Activated B cell treated with CpG ODN at 0.5 μM for 24 hours (primary cell): ENCODE measurements at places on chromosomes 3 and 15.

DNA sequence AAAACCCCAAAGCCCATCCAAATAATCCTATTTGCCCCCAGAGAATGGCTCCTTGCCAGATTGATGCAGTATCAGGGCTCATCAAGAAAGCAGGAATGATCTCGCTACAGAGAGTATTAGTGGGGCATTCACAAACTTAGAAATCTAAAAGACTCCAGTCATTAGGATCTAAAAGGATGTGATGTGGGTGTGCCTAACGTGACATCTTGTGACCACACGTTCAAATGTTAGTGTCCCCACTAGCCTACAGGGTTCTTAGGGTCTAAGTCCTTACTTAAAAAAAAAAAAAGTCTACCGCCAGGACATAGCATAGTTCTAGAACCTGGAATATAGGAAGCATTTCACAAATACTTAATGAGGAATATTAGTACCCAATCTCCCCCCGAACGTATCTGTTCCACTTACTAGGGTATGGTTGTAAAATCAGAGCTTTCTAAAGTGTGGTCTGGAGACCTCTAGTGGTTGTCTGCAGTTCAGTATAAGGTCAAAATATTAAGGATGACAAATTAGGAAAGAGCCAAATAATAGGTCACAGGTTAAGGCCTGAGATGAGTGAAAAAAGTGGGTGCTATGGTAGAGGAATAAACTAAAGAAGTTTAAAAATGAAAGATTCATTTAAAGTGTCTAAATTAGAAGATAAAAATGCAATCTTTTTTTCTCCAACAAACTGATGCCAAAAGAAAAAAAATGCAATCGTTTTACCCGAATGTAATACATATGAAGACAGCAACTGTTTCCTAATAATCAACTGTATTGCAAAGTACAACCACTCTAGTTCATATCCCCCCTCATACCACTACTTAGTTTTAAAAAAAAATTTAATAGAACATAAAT is 4.2 kb upstream of the CHRM5 start:
- DNase-seq: no peak
- no peaks in the 10 kb centered on the region for H3K36me3 ChIP-seq

GRCh38 chr15:89077750-89078149 is 10.5 kb upstream of the ABHD2 start:
- H3K27ac ChIP-seq: no peak overlapping the region
- no peaks in the 10 kb centered on the region for H3K4me1 ChIP-seq
- peaks cover 21% of the 10 kb centered on the region for H3K27me3 ChIP-seq
- H3K36me3 ChIP-seq: no peaks in the 10 kb centered on the region

- no peak for DNase-seq
- H3K27me3 ChIP-seq: no peaks in the 10 kb centered on the region
- H3K36me3 ChIP-seq: peaks cover 8% of the 10 kb centered on the region
- H3K4me3 ChIP-seq: peak overlapping the region; percentile 91
Observed at GRCh38 chr3:184156522-184156955, 1.4 kb downstream of the DVL3 start.

GRCh38 chr3:38154033-38154494 is 11.3 kb upstream of the OXSR1 start:
- no peak overlapping the region for H3K27ac ChIP-seq
- H3K4me3 ChIP-seq: no peak overlapping the region
- H3K4me1 ChIP-seq: peaks cover 59% of the 10 kb centered on the region
- no peaks in the 10 kb centered on the region for H3K27me3 ChIP-seq
- no peak for DNase-seq

DNA sequence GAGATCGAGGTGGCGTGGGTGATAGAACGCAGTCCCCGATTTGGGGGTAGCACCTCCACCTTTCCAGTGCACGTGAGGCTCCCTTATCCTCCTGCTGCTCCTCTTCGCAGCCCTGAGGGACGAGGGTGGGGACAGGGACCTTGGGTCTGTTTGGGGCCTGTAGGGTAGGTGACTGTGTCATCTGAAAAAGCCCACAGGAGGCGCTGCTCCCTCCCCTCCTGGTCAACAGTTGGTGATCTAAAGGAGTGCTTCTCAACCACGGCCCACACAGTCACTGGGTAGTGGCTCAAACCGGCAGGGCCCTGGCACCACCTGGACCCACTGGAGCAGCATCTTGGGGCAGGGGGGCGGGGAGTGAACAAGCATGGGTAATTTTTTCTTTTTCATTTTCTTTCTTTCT is 7.1 kb downstream of the LRRK1 start:
- peaks cover 39% of the 10 kb centered on the region for H3K36me3 ChIP-seq
- no peak overlapping the region for H3K4me3 ChIP-seq
- peaks cover 75% of the 10 kb centered on the region for H3K4me1 ChIP-seq
- H3K27ac ChIP-seq: no peak overlapping the region
- no peak for DNase-seq
- no peaks in the 10 kb centered on the region for H3K27me3 ChIP-seq
